ENCODE measurements at places on chromosomes 11 and 22.

DNA sequence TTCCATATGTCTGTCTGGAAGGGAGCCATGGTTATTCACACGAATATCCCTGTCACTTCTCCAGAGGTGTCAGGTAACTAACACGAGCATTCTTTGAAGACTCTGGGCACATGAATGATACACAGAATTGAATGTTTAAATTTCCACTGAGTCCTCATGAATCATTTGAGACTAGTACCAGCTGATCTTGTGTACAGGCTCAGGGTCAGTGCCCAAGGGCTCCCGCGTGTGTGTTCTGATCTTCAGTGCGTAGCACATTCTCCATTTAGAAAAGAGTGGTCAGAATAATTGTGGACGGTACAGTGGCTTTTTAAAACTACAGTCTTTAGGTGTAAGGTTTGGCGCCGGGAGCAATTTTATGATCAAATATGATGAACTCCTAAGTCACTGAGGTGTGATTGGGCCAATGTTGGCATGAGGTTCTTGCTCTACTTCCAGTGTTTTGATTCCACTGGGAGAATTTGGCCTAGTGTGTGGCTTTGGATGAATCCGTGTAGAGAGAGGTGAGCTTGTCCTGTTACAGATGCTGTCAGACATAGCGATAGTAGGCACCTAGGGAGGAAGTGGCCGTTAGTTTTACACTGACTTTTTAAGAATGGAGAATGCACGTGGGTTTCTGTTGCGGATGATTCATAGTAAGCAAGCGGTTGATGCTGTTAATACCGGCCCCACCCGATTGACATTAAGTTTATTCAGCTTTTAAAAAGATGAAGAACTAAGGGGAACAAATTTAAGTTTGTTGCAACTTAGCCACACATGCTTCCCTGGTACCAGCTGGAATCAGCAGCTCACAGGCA lies 22.2 kb downstream of the NUP50 start:
- DNase-seq, result no peak

DNA sequence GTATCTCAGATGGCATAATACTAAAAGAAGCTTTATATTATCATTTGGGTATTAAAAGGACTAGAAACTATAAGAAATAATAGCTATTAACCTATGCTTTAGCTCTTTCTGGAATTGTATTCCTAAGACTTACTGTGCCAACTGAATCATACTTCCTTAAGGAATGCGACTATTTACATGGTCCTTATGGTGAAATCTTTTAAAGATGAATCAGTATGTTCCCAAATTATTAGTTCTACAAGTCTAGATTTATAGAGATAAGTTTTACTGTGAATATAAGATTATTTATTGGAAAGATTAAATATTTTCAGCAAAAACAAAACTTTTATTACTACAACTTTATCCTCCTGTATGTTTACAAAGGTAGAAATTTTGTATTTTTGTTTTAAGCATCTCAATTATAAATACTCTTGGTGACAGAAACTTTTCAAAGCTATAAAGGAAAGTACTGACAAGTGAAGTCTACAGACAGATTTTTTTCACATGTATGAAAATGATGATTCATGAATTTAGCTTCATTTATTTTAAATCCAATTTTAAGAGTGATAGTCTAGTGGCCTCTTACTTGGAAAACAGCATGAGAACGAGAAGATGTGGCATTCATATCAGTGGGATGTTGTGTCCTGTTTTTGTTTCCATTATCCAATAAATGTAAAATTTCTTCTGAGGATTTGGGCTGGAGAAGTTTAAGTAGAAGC lies 17.8 kb downstream of the KIF18A start:
- no peak for DNase-seq

DNA sequence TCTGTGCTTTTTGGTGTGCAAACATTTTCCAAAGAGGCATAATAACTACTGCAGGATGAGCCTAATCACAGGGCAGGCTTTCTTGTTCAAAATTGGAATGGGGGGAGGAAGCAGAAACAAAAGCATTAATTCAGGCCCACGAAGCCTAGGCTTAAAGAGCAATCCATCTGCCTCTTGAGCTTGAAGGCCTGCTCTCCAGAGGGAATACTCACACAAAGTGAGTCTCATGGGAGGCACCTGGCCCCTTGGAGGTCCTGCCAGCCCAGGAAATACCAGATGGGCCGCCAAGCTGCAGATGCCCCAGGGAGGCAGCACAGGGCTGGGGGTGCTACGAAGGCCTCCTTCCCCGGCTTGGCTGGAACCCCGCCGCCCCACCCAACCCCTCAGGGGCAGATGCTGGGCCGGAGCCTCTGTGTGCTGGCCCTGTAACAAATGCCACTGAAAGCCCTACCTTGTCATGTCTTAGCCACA lies 39.3 kb upstream of the COMT start:
- no peak for DNase-seq

GRCh38 chr22:19962909-19963806 lies 21.5 kb upstream of the TXNRD2 start:
- no peak for DNase-seq

GRCh38 chr11:44823006-44823405 lies 96.2 kb downstream of the TSPAN18 start:
- no peak for DNase-seq

- no peak for DNase-seq
Observed at GRCh38 chr11:60155931-60156330, 27.0 kb downstream of the MS4A6A start.

- no peak for DNase-seq
Observed at GRCh38 chr11:60996381-60997138, 25.1 kb downstream of the CD6 start.

DNA sequence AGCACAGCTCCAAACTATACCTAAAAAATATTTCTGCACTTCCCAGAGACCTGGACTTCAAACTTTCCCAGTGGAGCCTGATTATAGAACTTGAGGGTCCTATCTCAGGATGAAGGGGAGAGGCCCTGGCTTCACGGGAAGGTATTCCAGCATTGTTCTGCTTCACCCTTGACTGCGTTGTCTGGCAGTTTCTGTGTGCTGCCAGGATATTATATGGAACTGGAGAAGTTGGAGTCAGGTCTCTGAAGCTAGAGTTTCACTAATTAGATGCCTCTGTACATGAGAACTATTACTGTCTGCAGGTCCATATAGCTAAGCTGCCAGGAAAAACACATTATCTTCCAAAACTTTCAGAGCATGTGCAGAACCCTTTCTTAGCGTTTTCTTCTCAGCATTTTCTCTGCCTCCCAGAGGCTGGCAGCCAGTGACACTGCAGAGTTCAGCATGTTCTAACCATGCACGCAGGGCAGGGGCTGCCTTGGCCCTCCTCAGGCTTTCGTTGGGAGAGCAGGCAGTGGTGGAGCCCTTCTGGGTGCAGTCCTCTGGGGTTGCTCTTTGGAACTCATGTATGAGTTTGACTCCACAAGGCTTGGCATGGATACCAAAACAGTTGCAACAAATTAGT lies 99.3 kb downstream of the CWC15 start:
- DNase-seq, result no peak

GRCh38 chr11:99937330-99937729 lies 749.8 kb upstream of the ARHGAP42 start:
- no peak for DNase-seq

DNA sequence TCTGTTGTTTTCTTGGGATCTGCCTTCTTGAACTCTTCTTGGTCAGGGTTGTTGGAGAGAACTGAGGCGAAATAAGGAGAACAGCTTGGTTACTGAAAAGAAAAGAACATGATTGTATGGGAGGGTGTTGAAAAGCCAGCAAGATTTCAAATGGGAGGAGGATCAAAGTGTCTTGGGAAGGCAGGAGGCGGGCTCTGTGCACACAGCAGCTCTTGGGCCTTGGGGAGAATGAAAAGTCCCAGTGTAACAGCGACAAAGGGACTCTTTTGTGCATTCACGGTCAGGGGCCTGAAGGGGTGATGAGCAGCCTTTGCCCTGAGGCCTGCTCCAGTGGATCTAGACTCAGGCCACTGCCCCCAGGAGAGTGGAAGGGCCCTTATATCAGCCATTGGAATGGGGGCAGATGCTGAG lies 135.4 kb downstream of the ADAMTS15 start:
- DNase-seq, result no peak

DNA sequence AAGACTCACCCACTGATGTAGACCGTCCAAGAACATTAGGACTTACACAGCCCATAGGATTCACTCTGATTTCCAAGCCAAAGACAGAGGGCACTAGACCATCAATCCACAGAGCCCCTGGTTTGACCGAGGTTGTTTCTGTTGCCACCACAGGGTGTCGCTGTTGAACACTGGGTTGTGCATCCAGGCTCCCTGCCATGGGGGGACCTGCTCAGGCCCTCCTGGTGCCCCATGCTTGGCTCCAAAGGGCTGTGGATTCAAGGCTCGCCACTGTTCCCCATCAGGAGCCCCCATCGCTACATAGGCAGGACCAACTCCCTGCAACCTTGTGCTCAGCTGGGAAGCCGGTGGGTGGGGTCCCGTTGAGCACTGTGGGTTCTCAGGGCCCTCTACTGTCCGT lies 128.0 kb upstream of the ANO1 start:
- DNase-seq, result no peak

GRCh38 chr11:86696004-86696403 lies 23.6 kb upstream of the ME3 start:
- DNase-seq, result no peak

- DNase-seq, result no peak
Observed at GRCh38 chr11:61023086-61023965, 51.8 kb downstream of the CD6 start.

DNA sequence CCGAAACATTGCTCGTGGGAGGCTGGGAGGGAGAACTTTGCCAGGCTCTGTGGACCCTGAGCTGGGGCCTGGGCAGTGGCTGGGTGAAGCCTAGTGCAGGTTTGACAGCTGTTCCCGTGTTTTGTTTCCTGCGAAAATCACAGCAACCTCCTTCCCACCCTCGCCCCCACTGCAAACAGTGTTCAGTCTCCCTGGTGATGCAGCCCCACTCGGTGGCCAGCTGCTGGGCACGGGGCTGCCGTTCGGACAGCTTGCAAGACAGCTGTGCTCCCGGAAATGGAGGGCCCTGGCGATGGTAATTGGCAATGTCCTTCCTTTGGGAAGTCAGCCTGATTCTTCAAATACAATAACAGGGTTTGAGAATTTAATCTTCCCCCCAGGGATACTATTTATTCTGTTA lies 10.4 kb upstream of the GAL start:
- no peak for DNase-seq

DNA sequence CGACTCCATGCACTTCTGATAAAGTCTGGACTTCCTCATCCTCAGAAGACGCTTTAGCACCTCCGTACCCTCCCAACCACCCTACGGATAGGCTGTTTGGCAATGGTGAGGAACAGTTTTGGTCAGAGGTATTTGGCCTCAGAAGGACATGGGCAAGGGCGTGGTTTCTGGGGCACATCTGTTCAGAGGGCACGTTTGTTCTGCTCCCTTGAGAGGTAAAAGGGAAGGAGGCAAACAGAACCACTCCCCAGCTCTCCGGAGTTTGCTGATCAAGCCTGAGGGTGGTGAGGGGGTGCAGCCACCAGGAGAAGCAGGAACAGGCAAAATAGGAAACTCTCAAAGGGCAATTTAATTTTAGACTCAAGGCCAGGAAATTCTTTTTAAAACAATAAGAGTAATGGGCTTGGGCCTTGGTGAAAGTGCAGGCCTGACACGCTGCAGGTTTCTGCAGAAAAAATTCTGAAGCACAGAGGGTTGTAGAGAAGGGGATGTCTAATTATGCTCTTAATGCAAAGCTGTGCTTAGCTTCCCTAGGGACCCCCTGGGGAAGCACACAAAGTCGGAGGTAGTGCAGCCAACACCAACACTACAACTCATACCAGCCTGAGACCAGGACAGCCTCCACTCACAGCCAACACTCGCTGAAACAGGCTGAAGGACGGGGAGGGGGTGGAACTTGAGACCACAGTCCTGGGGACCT lies 23.3 kb downstream of the ETS1 start:
- DNase-seq, result no peak

GRCh38 chr11:62664405-62665074 lies 470 bp downstream of the C11orf98 start:
- no peak for DNase-seq

- no peak for DNase-seq
Observed at GRCh38 chr11:88511006-88511405, 173.5 kb upstream of the CTSC start.

GRCh38 chr11:66071381-66071801 lies 1.3 kb downstream of the PACS1 start:
- DNase-seq, result no peak

DNA sequence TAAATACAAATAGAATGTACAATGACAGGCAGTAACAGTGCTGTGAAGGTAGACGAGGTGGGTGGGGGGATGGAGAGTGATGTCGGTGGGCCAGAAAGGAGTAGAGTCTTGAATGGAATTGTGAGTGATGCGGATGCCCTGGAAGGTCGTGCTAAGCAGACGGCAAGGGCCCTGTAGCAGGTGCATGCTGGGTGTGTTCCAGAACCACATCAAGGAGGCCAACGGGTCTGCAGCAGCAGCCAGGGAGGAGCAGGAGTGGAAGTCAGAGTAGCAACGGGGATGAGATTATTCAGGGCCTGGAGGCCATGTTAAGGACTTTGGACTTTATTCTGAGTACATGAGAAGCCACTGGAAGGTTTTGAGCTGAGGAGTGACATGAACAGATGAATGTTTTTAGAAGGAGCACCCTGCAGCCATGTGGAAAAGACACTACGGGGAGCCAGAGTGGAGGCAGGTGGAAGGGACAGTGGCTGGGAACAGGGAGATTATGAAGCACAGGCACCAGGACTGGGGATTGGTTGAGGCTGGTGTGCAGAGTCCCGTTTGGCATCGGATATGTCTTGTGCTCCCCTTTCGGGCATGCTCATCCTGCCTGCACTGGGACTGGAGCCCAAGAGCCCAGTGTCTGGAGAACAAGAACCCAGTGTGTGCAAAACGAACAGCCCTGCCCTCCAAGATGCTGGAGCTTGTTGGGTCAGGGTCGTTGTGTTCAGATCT lies 74.1 kb downstream of the COMMD9 start:
- no peak for DNase-seq
